Mesendoderm (in vitro differentiated cells): ENCODE measurements at places on chromosomes 13 and 19.

DNA sequence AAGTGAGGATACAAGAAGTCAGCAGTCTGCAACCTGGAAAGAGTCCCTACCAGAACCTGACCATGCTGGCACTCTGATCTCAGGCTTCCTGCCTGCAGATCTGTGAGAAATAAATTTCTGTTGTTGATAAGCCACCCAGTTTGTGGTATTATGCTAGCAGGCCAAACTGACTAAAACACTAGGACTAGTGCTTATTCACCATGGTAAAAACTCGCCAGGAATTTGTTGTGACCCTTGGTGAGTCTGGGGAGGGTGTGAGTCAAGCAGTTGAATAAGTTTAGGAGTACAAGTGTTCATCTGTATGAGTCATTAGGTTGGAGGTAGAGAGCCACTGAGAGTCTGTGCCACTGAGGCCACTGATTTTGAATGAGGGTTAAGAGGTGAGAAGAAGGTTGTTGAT is 3.6 kb downstream of the ZIK1 start:
- no peak for DNase-seq

DNA sequence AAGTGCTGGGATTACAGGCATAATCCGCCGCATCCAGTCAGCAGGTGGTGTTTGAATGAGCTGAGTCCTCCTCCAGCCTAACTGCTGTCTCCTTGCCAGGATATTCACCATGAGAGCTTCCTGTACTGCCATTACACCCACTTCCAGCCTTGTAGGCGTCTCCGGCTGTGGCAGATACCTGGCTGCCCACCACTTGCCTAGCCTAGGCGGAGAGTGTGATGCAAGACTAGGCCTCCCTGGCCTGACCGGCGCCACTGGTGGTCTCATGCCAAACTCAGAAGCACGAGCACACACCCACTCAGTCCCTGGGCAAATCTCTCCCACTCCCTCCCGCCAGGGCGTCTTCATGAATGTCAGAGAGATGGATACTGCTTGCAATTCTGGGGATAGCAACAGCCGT is 16.6 kb downstream of the IL12RB1 start:
- no peak for DNase-seq

- peak; percentile 77 for DNase-seq
Measured at GRCh38 chr19:54481326-54481930, 8.3 kb upstream of the CDC42EP5 start.

DNA sequence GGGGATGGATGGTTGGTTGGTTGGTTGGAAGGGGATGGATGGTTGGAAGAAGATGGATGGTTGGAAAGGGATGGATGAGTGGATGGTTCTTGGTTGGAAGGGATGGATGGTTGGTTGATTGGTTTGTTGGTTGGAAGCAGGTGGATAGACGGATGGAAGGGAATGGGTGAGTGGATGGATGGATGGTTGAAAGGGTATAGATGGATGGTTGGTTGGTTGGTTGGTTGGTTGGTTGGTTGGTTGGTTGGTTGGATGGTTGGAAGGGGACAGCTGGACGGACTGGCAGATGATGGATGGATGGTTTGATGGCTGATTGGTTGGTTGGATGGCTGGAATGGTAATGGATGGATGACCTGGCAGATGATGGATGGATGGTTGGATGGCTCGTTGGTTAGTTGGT is 11.8 kb upstream of the HSH2D start:
- DNase-seq: no peak

DNA sequence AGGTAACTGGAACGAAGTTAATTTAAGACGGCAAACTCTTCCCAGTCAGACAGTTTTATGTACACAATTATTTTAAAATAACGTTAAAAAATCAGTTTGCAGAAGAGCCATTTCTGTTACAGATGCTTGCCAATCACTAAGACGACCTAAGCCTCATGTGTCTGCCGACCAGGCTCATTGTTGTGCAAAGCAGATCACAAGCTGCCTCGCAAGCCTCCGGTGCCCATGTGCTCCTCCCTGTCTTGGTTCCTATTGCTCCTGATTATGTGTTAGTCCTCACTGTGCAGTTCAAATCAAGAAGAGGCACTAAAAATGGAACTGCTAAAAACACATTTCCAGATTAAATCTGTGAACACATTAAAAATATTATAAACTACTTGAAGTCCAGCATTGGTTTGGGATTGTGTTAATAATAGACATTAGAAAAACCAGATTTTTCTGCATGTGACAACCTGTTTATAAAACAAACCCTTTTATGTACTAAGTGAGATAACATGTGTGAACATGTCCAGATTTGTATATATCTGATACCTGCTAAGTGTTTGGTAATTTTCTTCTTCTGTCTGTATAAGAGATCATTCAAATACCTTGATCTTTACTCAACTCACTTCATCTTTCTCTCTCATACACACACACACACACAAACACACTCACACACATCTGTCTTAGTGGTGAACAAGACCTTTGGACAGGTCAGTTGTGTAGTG is 81.9 kb upstream of the SLC15A1 start:
- DNase-seq: no peak

GRCh38 chr13:110280985-110281688 is 25.8 kb downstream of the COL4A1 start:
- DNase-seq: no peak

DNA sequence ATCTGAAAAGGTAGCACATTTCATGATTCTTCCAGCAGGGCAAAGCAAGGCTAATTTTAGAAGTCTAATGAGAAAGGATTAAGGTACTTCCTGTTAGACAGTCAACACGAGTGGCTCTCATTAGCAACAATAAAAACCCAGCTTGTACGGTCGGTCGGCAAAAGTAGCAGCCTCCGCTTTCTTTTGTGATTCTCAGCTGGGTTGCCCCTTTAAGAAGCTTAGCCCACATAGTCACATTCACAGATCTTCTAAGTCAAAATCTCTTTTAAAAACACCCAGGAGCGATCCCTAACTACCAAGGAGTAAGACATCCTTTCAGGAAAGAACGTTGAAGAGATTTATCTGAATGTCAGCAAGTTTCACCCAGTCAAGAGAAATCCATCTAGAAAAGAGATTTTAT is 684.8 kb downstream of the DIAPH3 start:
- DNase-seq: peak; percentile 34

DNA sequence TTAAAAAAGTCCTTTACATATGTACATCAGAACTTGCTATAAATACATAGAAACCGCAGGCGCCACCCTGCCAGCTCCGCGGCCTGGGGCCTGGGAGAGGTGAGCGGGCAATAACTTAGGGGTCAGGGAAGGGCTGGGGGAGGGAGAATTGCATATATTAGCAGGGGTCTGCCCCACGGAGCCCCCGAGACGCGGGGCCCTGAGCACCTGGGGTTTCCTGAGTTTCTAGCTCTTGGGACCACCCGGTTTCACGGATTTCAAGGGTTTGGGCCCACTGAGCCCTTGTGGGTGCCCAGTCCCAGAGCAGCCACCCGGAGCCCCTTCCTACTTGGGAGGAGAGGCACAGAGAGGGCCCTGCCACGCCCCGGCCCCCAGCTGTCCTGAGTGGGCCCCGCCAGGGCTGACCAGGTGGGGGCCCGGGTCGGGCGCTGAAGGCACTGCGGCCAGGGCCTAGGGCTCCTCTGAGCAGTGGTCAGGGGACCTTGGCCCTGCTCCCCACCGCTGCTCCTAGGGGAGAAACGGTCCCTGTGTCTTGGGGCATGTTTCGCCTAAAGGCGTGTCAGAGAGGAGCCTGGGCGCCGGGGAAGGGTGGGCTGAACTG is 4.0 kb downstream of the GPX4 start:
- no peak for DNase-seq

- no peak for DNase-seq
Measured at GRCh38 chr13:75652726-75653125, 16.6 kb downstream of the LMO7 start.

DNA sequence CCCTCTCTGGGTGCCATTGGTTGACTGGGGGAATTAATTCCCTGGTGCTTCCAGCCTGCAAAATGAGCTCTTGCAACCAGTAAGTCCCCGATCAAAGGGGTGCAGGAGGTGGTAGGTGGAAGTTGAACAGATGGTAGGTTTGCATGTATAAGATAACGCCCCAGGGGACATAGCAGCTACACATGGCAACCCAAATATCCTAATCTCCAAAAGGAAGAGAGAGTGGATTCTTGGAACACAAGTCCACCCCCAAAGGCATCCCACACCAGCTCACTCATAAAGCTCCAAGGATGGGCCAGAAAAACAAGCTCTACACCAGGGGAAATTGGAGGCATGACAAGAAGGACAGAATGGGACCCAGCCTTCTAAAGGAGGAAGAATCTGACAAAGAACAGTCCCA is 4.8 kb downstream of the CD209 start:
- no peak for DNase-seq

- DNase-seq: peak; percentile 76
Measured at GRCh38 chr13:108508263-108508662, 121.1 kb upstream of the MYO16 start.

DNA sequence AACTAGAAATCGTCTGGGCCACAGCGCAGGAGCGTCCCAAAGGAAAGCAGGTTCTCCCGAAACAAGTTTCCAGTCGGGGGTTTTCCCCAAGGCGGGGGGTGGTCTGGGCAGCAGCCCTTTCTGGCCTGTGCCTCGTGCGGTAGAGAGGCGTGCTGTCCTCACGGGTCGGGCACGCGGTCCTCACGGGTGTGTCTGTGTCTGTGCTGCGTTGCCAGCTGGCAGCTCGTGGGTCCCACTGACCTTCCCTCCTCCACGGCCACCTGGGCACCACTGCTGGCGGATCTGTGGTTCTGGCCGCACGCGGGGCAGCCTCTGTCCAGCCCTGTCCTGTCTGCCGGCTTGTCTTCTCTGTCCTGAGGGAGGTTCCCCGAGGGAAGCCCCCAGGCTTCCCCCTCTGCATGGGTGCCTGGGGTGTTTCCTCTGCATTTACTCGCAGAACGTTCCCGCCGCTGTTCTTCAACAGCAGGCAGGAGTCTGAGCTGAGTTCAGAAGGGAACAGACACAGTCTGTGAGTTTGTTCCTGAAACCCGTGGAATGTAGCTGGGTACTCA is 98.2 kb upstream of the MCF2L start:
- no peak for DNase-seq

DNA sequence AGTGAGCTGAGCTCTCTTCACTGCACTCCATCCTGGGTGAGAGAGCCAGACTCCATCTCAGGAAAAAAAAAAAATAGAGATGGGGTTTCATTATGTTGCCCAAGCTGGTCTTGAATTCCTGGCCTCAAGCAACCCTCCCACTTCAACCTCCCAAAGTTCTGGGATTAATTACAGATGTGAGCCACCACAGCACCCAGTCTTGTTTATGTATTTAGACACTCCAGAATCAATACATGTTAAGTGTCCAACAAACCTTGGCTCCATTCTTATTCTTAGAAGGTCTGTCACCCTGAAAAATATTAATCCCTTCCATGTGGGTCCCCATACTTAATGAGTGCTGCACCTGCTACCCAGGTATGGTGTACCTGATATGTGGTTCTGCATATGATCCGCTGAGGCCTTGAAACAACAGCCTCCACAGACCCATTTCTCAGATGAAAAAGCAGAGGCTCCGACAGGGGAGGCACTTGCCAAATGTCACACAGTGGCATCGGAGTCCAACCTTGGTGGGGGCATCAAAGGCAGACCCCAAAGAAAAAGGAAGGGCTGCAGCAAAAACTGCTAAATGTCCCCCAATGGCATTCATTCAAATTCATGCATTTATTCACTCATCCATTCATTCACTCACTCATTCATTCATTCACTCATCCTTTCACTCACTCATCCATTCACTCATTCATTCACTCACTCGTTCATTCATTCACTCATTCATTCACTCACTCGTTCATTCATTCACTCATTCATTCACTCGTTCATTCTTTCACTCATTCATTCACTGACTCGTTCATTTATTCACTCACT is 16.7 kb downstream of the TICAM1 start:
- DNase-seq: no peak

DNA sequence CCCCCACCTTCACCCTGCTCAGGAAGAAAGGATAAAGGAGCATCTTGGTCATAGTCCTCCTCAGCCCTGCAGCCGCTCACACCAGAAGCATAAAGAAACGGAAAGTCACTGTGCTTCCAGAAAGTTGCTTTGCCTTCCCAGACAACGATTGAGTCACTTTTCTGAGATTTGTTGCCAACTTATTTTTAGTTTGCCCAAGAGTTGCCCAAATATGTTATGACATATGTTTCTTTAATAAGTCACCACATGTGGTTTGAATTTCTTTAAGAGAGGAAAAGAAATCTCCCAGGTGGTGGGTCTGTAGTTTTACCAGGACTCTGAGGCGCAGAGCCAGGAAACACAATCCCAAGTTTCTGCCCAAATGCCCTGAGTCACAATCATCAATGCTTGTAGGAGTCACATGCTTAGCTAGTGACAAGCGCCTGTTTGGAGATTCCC is 63.4 kb upstream of the LRCH1 start:
- no peak for DNase-seq

GRCh38 chr19:22602631-22603272 is 31.4 kb upstream of the ZNF492 start:
- no peak for DNase-seq

DNA sequence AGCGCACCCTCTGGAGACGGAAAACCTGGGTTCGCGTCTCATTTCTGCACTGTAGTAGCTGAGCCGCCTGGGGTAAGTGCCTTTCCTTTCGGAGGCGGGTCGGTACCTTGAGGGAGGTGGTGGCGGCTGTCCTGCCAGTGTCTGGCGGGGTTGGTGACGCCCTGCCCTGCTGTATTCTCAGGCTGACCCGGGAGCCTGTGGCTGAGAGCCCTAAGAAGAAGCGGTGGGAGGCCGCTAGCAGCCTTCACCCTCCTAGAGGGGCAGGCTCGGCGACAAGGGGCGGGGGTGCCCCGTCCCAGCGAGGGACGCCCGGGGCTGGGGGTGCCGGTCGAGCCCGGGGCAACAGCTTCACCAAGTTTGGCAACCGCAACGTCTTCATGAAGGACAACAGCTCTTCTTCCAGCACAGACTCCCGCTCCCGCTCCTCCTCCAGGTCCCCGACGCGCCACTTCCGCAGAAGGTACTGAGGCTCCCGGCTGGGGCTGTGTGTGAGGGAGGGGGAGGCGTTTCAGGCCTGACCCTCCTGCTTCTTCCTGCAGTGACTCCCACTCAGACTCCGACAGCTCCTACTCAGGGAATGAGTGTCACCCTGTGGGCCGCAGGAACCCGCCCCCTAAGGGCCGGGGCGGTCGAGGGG is 6.9 kb downstream of the LENG8 start:
- no peak for DNase-seq

DNA sequence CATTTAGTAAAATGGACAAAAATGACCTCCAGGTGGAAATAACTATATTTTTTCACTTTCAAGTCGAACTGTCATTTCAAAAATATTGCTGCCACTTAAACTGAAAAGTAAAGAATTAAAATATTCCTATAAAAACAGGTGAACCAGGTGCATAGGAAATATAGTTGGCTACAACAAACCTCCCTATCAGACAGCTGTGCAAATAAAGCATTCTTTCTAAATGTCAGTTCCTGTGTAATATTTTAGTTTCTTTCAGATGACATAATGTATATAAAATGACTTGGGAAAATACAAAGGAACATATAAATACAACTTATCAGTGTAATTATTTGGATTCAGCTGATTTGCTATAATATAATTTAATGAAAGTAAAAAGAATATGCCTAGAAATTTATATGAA is 403.5 kb upstream of the GPC6 start:
- no peak for DNase-seq
